ENCODE measurements at places on chromosomes 12 and 14.

GRCh38 chr12:65656891-65657351, 167.4 kb upstream of the HMGA2 start:
- no peak for DNase-seq

DNA sequence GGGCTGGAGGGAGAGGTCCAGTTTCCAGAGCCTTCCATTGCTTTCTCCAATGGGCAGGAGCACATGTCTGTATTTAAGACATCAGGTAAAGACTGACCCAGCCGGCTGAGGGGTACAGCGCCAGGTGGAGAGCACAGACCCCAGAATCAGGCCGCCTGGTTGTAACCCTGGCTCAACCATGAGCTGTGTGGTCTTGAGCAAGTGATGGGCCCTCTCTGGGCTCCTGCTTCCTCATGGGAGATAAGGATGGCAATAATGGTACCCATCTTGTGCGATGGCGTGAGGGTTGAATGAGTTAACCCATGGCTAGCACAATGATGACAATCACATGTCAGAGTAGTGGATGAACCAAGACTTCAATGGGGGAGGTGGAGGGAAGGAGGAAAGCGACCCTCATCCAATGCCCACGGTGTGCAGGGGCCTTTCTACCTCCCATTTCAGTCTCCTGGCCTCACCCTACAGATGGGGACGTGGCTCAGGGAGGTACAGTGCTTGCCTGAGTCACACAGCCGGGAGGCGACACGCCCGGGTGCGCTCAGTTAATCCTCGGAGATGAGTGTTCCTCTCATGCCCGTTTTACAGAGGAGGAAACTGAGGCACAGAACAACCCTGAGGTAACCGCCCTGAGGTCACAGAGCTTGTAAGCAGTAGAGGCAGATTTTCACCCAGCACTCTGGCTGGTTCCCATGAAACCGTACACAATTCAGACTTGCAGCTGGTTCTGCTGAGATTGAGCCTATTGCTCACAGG, 163.9 kb downstream of the RBM19 start:
- no peak for DNase-seq

DNA sequence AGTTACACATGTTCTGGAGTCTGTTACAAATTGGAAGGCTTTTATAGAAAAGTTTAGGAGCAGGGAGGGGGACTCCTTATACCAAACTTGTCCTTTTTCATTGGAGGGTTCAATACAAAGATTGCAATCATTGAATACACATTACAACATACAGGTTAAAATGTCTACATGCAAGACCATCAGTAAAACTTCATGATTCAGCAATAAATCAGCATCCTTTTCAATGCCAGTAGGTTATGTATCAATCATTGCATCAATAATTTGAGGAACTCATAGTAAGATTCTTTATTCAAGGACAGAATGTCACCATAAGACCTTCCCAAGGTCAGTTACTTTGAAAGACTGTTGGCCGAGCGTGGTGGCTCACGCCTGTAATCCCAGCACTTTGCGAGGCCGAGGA, 16.5 kb upstream of the GALNT8 start:
- DNase-seq, result no peak

- no peak for DNase-seq
These were observed 6.6 kb downstream of the TCL1A start for GRCh38 chr14:95707327-95707726.

GRCh38 chr14:68000511-68000910, 180.9 kb downstream of the RAD51B start:
- no peak for DNase-seq

DNA sequence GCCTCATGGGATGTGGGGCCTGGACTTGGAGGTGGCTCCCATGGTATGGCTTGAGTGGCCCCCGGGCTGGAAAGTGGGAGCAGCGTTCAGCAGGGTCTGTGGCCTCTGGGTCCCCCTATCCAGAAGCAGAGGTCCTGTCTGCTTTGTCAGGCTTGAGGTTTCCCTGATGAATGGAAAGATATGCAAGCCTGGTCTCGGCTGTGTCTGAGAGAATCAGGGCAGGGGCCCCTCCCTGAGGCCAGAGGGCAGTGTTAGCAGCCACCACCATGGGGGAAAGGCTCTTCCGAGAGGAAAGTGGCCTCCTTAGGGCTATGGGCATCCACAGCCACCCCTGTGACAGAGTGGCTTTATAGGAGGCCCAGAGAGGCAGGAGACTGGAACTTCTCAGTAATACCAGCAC, 128.2 kb downstream of the VRK1 start:
- no peak for DNase-seq

DNA sequence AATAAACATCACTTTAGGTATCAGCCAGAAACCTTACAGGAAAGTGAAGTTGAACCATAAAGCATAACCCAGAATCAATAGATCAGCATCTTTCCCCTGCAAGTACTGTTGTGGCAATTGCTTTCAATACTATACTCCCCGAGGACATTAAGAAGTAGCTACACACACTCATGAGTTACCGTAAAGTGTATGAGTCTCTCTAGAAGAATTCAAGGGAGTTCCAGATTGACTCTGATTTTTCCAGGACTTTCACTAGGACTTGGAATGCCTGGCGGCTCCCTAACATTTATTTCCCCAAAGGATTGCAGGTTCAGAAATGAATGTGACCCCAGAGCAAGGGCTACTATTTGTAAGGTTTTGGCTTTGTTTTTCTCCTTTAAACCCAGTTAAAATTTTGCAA, 465.4 kb upstream of the MDGA2 start:
- DNase-seq, result no peak

DNA sequence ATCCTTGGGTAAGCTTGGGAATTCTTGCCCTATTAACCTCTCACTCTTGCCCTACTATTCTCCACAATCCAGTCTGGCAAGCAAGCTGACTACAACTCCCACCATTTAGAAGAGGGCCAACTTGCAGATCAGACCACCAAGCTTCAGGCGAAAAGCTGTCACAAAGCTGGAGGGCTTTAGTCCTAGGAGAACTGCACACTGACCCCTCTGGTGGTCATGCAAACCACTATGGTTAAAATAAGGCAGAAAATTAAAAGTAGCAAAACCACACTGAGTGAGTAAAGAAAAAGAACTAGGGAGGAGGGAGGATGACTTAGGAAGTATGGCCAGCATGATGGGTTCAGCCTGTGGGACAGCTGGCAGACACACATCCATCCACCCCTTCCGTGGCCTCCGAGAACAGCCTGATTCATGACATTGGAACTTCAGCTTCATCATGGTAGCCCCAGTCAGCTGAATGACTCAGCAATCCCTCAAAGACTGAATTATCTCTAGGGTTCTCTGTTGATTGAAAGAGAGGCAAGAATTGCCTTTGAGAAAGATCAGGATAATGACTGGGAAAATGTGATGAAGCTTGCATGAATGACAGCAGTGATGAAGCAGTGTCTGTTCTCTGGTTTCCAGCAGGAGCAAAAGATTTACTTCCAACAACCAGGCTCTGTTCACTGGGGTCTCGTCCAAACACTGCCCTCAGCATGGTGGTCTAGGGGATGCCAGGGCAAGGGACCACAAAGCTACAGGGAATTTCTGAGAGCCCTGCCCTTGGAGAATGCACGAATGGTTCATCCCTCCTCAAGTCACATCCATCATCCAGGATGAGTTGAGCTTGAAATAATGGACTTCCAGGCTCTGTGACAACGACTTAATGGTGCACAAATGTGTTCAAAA, 24.4 kb downstream of the PITPNM2 start:
- DNase-seq, result no peak

DNA sequence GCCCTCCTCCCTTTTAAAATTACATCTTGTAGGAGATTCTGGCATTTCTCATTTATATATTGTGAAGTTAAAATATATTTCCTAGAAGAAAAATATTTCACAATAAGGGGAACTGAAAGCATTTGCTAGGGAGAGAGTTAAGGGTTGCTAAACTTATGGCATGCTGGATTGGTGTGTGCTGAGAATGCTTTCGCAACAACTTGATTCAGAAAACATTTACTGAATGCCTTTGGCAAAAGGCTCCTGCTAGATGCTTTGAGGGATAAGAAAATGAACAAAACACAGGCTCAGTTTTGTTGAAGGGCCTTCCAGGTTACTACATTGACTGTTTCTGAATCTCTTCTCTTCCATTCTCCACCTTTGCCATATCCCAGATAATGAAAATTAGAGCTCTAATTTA, 67.5 kb downstream of the DIP2B start:
- no peak for DNase-seq

GRCh38 chr14:98186140-98186539, 1085.9 kb downstream of the BCL11B start:
- no peak for DNase-seq

- no peak for DNase-seq
These were observed 5.5 kb upstream of the BDKRB1 start for GRCh38 chr14:96250485-96250884.

DNA sequence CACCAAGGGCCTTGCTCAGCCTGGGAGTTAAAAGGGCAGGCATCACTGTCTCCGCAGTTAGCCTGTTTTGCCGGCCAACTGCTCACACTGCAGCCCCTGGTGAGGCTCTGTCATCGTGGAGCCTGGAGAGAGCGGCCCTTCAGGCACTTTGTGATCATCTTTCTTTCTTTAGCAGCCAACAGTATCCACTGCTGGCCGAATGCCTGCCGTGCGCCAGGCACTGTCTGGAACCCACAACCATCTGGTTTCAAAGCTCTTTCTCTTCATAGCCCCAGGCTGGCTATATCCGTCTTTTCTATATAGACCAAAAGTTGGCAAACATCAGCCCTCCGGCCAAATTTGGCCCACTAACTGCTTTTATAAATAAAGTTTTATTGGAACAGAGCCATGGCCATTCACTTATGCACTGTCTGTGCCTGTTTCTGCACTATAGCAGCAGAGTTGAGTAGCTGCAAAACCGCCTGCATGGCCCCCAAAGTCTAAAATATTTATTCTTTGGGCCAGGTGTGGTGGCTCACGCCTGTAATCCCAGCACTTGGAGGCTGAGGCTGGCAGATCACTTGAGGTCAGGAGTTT, 29.5 kb downstream of the SLC8B1 start:
- DNase-seq, result no peak

GRCh38 chr12:21946983-21947382, 5.8 kb upstream of the ABCC9 start:
- no peak for DNase-seq

- no peak for DNase-seq
These were observed 17.9 kb upstream of the IL22 start for GRCh38 chr12:68271346-68271745.

- DNase-seq, result no peak
These were observed 325 bp downstream of the C12orf60 start for GRCh38 chr12:14803830-14804160.

DNA sequence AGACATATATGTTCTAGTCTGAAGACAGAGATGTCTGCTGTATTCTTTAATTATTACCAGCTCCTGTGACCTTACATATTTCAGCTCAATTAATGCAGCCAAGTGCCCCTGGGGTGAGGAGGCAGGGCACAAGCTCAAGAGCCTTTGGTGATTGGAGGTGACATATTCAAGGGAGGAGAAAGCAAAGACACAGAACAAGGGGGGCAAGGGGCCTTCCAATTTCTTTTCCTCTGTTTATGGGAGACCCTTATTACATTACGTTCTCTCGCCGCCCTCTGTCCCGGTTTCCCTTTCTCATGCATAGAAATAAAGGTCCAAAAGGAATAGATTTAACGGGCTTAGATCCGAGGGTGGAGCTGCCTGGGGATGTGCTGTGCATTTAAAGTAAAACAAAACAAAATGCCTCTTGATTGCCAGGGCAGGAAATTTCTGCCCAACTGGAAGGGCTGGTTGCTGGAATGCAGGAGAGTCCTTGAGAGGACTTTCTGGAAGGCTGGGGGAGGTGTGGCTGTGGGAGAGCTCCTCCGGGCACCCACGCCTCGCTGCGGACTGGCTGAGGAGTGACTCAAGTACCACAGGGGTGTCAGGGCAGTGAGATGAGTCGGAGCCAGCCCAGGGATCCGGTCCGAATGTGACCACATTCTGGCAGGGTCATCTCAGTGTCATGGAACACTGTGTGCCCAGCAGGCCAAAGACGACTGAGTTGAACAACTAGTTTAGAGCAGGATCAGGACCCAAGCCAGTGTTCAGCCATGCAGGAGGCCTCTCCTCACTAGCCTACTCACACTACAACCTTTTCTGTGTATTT, 32.1 kb upstream of the GSG1 start:
- peak; percentile 51 for DNase-seq

DNA sequence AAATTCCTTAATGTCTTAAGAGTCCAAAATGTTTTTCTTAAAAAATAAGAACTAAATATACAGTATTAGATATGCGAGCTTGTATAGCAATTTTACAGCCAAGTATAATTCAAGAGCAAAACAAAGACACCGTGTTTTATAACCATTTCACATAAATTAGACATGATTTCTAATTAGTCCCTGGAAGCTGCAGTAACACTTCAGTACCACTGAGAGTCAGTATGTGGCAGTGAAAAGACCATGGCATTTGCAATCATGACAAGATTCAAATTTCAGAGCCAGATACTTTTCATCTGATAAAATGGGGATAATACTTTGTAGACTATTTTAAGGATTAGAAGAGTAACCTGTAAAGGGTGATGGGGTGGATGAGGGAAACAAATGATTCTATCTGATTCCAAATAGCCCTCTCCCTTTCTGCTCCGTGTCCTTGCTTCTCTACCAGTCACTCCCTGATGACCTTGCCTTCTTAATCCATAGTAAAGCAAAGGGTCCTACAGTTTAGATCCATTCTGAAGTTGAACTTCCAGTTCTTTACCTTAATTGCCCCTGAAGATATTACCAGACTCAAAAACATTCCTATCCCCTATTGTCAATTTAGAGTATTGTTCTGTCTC, 145.4 kb upstream of the ABCD2 start:
- DNase-seq, result no peak

- no peak for DNase-seq
These were observed 1562.4 kb upstream of the SEL1L start for GRCh38 chr14:83096092-83096491.

DNA sequence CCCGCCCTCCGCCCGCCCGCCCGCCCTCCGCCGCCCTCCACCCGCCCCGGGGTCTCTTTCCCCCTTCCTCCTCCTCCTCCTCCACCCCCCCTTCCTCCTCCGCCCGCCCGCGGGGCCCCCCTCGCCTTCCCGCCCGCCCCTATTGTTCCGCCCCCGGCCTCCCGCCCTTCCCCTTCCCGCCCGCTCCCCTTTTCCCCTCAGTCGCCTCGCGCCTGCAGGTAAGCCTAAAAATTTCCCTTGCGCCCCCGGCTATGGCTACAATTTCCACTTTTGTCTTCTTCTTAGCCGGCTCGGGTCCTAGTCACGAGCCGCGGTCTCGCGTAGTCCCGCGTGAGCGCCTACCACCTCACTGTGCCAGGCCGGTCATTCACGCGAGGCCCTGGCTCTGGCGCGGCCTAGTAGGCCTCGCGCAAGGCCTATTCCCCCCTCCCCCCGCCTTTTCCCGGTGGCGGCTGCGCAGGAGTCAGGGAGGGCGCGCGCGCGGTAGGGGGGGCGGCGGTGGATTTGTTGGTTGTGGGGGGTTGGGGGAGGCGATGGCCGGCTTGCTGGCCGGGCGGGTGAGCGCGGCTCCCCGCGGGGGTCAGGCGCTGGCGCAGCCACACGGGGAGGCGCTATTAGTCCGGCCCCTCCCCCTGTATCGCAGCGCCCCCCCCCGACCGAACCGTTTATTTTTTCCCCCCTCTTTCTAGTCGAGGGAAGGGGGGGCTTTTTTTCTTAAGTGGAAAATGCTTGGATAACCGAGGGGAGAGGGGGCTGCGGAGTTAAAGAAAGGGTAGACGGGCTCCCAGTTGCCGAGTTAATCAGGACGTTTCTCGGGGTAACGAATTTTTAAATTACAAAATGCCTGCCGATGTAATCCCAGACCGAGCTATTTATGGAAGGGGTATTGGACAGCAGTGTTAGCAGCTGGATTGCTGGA, 516 bp downstream of the PCBP2 start:
- DNase-seq, result peak; percentile 54

All from substantia nigra (tissue), 51 donors.